Urinary bladder (tissue), 4 donors: ENCODE measurements at places on chromosomes 2 and 18. TPM values are rescaled to one million over a fixed set of nuclear protein-coding genes. Genes with fewer than 3 reads are reported as not detected.

GRCh38 chr18:49399003-49399402 lies 61.4 kb downstream of the DYM start:
- DNase-seq, result no peak

- DNase-seq, result no peak
These were observed 14.7 kb downstream of the ZNF142 start for GRCh38 chr2:218644721-218645120.

GRCh38 chr2:95158441-95158840 lies 1.2 kb downstream of the ZNF514 start:
- DNase-seq, result no peak

DNA sequence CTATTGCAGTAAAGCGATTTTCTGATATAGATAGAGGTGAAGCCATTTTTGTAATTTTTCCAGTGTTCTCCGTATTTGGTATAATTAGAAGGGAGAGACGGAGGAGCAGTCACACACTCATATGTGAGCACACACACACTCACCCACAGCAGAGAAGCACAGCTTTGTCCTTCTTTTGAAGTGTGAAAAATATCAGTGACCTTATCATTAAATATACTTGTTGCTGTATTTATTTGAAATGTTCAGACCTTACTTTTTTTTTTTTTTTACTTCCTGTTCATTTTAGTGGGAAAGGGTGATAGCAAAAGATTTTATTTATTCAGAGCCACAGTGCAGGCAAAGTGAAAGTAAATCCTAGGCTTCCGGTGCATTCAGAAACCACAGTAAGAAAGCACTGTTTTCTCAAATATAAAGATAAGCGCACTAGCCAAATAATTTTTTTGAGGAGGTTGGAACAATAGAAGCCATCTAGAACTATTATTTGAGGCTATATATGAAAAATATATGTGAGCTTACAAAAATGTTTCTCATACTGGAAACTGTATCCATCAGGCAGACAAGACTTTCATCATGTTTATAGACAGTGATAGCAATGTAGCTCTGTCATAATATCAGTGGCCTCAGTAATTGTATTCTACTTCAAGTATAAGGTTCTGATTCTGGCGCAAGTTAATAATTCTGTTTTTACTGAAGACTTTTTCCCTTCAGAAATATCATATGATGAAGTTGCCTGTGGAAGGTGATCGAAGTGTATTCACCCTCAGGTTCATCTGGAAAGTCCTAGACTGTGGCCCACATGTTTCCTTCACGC lies 37.2 kb downstream of the TSHZ1 start:
- DNase-seq, result peak; percentile 53

DNA sequence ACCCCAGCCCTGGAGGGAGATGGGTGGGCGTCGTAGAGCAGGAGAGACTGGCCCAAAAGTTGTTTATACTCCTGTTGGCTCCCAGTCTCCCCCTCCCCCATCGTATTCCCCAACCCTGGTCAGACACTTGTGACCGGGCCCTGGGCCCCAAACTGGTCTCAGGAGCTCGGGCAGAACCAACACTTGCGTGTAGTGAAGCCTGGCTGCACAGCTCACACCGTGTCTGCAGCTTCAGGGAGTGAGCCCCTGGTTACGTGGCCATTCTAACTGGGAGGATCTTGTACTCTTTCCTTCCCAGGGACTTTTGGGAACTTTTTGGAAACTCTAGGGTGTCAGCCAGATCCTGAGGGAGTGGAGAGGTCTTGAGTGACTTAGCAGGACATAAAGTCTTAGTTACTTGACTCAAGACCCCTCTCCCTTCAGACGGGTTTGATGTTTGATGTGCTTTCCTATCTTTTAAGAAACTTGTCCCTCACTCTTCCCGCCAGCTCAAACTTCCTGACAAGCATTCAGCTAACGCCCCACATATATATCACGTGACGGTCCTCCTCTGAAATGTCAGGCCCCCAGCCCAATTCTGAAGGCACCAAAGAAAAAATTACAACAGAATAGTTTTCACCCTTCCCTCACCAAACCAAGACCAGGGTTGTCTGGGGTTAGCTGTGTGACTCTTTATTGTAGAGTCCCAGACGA lies 2.3 kb downstream of the PKDCC start:
- DNase-seq, result no peak

DNA sequence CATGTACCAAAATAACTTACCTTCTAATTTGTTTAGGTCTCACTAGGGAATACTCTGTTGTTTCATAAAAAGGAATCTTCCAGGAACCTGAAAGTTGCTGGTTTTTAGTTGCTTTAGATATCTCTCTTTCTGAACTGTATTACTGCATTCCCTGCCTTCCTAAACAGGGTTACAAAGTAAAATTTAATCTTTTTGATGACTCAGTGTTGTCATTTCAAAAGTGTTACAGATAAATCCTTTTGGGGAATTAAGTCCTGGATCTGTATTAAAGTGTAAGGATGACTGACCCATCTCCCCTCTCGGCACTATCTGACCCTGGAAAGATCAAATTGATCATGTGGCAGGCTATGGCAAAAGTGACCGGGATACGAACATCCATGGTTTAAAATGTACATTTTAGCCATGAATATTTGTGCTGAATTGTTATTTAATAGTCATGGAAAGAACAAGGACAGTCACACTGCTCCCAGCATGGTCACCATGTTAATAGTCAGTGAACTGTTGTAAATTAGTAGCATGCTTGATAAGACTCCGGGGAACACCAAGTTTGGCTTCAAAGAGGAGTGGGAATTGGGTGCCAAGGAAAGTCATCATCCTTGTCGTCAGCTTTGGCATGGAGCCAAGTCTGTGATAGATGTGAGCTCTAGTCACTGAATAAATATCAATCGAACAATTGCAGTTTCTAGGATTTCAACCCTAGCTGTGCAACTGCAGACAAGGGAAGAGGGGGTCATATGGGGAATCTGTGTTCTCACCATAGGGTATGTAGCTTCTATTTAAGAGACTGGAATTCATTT lies 4.2 kb downstream of the PLEKHA3 start:
- DNase-seq, result no peak

GRCh38 chr2:12429779-12430406 lies 286.8 kb upstream of the TRIB2 start:
- DNase-seq, result no peak

DNA sequence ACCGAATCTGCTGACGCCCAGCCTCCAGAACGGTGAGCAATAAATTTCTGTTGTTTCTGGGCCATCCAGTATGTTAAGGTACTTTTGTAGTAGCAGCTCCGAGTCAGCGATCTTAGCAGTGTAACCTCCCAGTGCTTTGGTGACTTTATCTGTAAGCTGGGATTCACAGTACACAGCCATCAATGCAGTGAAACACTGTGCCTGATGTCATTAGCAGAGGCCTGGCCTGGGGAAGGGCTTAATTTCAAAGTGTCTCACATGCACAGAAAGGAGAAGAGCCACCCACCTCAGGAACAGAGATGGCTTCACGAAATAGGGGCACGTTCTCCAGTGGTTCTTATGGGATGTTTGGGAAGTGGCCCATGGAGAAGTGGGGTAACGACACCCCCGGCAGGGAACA lies 281.2 kb downstream of the PHLPP1 start:
- no peak for DNase-seq

- no peak for DNase-seq
These were observed 121.6 kb downstream of the FAM210A start for GRCh38 chr18:13604786-13605185.

DNA sequence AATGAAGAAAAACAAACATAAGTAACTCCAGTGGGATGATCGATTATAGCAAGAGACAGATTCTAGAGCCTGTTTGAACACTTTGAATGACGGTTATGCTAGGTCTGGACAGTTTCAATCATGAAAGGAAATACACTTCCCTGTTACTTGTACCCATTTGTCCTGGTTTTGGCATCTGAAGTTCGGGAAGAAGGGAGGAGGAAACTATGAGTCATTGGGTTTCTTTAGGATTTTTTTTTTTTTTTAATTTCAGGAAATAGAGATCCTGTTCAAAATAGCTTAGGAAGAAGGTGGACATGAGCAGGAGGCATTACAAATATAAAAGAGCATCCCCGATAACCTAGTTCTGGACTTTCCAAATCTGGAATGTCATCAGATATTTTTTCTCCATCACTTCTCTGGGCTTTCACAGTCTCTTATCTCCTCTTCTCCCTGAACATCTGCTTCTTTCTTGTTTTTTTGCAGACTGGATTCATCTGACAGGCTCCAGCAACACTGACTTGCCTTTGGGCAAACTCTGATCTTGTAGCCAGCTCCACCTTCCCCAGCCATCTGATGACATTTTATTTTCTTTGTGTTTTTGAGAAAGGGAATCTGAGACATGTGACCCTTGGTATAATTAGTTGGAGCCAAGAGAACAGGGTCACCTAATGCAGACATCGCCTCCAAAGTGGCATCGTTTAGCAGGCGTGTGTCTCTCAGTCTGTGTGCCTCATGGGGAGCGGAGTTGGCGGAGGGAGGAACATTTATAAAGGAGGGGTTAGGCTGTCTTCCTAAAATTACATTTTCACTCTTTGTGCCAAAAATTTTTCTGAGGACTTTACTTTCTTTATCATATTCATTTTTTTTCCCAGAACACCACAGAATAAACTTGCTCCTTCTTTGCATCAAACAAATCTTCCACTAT lies 195.3 kb upstream of the EPHA4 start:
- no peak for DNase-seq

- DNase-seq, result no peak
These were observed 54.9 kb downstream of the ZCCHC2 start for GRCh38 chr18:62577765-62578164.

GRCh38 chr2:43105586-43106558 lies 120.5 kb downstream of the ZFP36L2 start:
- DNase-seq, result peak; percentile 70

GRCh38 chr18:35334821-35335220 lies 9.4 kb downstream of the ZNF24 start:
- no peak for DNase-seq

- no peak for DNase-seq
These were observed 1.3 kb downstream of the CIAO1 start for GRCh38 chr2:96267159-96267971.

DNA sequence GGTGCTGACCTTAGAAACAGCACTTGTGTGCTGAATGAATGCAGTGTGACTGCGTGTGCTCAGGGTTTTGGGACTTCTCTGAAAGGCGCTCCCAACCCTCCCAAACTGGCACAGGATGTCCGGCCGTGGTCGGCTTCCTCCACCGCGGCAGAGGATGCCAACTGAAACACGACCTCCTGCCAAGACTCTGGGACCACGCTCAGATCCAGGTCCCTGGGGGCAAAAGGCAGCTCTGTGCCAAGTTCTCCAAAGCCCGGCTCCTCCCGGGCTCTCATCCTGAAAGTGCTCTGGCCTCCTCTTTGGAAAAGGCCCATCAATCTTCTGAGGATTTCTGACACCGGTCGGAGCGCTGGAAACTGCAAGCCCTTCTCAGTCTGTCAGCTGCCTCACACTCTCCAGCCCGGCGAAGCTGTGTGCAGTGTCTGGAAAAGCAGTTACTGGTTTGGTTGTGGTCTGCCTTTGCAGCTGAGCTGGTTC lies 32.3 kb upstream of the ZBTB7C start:
- no peak for DNase-seq

DNA sequence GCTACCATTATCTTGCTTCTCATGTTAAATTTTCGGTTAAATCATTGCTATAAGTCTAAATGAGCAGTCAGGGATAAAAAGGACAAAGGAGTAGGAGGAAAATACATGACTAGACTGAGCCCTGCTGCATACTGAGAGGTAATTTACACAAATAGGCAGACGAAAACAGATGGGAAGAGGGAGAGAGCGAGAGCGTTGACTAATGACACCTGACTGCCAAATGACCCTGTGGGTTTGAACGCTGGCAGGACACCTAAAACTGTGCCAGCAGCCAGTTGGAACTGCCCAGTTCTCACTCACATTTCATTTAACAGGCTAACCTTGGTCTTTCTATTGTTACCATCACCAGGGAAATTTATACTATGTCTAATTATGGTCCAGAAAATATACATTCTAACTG lies 978.2 kb downstream of the CPS1 start:
- no peak for DNase-seq

DNA sequence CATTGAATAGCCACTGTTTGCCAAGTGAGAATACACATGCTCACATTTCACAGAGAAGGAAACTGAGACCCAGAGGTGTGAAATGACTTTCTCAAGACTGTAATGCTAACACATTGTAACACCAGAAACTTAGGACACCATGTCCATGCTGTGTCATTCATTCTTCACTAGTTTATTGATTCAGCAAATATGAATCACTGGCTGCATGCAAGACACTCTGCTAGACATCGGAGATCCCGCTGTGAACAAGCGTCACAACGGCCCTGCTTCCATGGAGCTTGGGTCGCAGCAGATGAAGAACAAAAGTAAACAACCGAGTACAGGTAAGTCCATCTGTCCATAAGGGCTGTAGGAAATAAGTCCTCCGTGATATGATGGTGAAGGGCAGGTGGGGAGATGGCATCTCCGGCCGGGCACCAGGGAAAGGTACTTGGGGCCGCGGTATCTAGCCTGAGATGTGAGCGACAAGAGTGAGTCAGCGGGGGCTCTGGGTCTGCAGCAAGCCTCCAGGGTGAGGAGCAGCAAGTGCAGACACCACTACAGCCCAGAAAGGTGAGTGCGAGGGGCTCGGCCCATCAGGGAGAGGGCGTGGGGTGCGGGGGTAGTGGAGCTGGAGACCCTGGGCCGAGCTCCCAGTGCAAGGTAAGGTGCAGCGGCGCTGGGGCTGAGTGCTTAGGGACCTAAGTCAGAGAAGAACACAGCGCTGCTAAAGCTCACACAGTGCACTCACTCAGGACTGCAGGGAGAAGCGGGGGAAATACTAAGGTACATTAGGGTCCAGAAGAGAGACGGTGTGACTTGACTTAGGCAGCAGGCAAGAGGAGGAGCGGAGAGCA lies 391.2 kb downstream of the FBXO15 start:
- no peak for DNase-seq

GRCh38 chr2:10535703-10536102 lies 87.6 kb upstream of the ODC1 start:
- DNase-seq, result no peak

DNA sequence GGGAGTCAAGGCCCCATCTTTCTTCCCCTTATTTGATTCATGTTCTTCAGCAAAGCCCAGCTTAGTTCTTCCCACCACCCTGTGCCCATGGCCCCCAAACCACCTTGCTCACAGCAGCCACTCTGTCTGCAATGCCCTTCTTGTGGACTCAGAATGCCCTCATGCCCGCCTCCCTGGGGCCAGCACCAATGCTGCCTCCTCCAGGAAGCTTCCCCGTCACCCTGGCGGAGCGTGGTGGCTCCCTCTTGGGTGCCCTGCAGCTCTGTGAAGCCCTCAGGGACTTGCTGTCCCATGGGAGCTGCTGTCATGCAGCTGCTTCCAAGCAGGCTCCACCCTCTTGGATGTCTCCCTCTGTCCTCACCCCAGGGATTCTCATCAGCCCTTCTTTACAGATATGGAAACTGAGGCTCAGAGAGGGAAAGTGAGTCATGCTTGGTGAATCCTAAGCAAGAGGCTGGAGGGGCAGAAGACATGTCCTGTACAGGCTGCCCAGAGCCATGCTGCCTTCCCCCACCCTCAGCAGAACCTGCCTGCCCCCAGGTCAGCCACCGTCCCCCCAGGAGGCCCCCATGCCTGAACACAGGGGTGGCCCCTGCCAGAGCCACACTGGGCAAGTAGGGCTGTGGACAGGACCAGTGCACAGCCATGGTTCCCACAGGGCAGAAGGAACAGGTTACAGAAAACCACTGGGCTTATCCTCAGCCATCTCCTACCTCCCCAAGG lies 11.8 kb upstream of the DUSP2 start:
- no peak for DNase-seq

Gene LCT
- not detected for polyA plus RNA-seq

Gene NPPC
- 0.37 TPM for polyA plus RNA-seq

Gene RAPGEF4
- polyA plus RNA-seq, result 4.3 TPM

Gene AQP12B
- polyA plus RNA-seq, result not detected

Gene SELENOI
- polyA plus RNA-seq, result 3.7 TPM

Gene GKN2
- not detected for polyA plus RNA-seq
